ENCODE measurements at places on chromosomes 16 and 17.

DNA sequence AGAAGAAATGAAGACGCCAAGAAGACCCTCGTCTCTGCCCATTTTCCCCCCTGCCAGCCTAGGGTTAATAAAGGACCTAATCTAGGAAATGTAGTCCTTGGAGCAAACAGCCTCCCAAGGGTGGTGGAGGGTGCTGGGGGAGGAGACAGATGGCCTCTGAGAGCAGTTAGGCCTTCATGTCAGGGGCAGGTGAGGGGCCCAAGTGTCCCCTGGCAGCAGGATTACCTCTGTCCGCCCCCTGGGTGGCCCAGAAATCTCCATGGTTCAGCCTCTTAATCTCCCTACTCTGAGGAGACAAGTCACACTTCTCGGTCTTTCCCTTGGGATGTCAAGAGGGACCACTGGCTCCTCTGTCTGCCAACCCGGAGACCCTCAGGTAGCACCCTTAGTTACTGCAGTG is 365.4 kb upstream of the TNRC6C start:
- no peak for DNase-seq

DNA sequence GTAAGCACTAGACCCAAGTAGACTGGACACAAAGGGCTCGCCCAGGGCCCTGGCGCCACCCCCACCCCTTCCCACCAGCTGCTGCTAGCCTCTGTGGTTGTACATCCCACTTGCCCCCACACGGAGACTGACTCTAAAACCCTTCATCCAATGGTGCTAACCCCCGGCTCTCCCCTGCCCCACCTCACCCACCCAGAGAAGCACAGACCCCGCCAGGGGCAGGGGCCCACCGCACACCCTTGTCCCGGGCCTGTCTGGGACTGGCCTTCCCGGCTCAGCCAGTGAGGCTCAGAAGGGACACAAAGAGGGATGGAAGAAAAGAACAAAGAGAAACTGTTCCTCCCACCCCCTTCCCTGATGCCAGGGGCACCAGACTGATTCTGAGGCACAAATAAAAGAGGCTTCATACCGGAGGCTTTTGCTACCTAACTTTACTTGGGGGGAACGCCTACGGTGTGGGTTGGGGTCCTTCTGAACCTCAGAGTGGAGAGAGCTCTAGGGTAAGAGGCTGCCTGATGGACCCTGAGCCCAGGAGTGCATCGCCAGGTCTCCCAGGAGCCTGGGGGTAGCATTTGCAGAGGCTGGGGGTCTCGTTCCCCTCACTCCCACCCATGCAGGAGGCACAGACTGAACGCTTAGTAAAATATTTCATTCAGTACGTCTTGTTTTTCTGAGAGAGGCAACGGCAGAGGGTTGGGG is 8.2 kb downstream of the CORO6 start:
- DNase-seq, result no peak

DNA sequence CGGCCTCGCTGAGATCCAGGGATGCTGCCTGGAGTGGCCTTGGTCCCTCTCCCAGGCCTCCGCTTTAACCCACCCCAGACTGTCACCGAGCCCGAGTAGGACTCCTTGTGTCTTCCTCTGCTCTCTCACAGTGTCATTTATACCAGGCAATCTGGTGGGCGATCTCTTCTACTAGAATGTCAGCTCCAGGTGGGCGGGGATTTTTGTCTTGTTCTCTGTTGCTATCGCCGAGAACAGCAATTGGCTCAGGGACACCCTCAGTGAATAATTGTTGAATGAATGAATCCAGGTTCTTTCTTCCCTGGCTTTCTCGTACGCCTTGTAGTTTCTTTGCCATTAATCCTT is 591 bp downstream of the DHX38 start:
- no peak for DNase-seq

- DNase-seq, result no peak
Measured at GRCh38 chr16:88758227-88758943, 26.6 kb downstream of the PIEZO1 start.

- DNase-seq, result no peak
Measured at GRCh38 chr16:15033309-15033707, 22.6 kb downstream of the NTAN1 start.

DNA sequence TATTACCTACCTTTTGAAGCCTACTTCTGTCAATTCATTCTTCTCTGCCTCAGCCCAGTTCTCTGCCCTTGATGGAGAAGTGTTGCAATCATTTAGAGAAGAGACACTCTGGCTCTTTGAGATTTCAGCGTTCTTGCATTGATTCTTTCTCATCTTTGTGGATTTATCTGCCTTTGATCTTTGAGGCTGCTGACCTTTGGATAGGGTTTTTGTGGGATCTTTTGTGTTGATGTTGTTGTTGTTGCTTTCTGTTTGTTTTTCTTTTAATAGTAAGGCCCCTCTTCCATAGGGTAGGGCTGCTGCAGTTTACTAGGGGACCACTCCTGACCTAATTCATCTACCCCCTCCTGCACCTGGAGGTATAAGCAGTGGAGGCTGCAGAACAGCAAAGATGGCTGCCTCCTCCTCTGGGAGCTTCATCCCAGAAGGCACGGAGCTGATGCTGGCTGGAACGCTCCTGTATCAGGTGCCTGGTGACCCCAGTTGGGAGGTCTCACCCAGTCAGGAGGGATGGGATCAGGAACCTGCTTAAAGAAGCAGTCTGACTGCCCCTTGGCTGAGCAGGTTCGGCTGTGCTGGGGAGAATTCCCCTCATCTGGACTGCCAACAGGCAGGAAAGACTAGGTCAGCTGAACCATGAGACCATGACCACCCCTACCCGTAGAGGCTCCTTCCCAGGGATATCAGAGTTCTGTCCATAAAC is 28.0 kb downstream of the NFATC3 start:
- DNase-seq, result no peak

GRCh38 chr16:62639890-62640289 is 603.7 kb upstream of the CDH8 start:
- DNase-seq, result no peak

- DNase-seq, result no peak
Measured at GRCh38 chr16:50846511-50846910, 104.6 kb downstream of the CYLD start.

All from GF-D8 (cell line).